Stomach (tissue), 19 donors: ENCODE measurements at places on chromosomes 13 and 19. TPM values are rescaled to one million over a fixed set of nuclear protein-coding genes. Genes with fewer than 3 reads are reported as not detected.

The NMRK2 gene
- total RNA-seq: not detected

The KLK2 gene
- total RNA-seq: not detected

The CLDND2 gene
- not detected for total RNA-seq

GRCh38 chr13:45700971-45701900, 884 bp upstream of the CBY2 start:
- DNase-seq: peak; percentile 15

- DNase-seq: no peak
Measured at GRCh38 chr19:54704928-54705327, 19.3 kb upstream of the KIR3DL3 start.

The KIR3DL2 gene
- total RNA-seq: not detected

DNA sequence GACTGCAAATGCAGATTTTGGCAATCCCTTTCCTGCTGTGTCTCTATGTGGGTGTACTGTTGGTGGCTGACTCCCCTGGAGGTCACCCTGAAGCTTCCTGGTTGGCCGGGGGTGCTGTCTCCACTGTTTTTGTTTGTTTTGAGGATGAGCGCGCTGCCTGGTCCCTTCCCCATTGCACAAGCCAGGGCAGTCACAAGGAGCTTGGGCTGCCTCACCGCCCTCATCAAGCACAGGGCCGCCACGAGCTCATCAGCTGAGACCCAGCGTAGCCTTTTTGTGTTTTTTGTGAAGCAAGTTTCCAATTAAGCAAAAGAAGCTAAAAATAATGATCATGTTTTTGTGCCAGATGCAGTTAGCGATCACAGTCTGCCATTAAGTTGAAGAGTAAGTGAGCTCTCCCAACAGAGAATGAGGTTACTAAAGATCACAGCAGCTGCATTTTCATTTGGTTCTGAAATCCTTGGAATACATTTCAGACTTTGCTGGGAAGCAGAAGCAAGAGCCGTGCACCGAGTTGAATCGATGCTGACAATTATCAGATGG, 57.8 kb downstream of the GGACT start:
- DNase-seq: no peak

DNA sequence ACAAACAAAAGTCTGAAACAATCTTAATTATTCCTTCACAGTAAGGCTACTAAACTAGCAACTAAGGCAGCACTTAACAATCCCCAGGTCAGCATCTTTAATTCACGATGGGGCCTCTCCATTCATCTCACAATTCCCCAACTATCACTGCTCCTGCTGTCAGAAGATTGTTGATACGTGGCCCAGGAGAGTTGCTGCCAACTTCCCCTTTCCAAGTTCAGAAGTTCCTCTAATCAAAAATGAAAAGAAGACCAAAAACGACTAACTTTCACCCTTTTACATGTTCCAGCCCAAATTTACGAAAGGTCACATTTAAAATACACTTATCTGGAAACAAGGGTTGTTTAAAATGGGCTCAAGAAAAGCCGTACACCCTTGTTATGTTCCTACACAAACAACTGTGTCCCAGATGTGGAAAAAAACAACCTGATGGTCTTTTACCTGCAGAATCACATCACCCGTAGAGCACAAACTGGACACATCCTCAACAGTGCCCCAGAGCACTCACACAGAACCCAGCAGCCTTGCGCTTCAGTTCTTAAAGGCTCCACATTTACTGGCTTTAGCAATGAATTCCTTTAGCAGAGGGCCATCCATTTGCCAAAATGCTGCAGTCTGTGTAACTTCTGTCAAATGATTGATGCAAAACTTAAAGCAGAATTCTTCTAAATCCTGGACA, 38.0 kb downstream of the PHF11 start:
- no peak for DNase-seq

The PEAK3 gene
- 1.4 TPM for total RNA-seq

The SBK3 gene
- total RNA-seq: 0.37 TPM

DNA sequence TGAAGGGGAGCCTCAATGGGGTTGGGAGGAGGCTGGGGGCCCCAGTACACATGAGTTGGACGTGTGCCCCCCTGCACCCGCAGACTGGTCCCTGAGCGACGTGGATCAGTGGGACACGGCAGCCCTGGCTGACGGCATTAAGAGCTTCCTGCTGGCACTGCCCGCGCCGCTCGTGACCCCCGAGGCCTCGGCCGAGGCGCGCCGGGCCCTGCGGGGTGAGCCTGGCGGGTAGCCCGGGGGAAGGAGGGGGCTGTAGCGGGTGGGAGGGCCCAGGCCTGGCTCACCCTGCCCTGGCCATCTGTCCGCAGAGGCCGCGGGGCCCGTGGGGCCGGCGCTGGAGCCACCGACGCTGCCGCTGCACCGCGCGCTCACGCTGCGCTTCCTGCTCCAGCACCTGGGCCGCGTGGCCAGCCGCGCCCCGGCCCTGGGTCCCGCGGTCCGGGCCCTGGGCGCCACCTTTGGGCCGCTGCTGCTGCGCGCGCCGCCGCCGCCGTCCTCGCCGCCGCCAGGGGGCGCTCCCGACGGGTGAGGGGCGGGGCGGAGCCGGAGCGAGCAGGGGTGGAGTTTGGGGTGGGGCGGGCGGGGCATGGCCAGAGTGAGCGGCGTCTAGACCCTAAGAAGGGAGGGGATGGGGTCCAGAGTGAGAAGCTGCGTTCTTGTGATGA, 8.1 kb downstream of the PIK3R2 start:
- DNase-seq: peak; percentile 87

DNA sequence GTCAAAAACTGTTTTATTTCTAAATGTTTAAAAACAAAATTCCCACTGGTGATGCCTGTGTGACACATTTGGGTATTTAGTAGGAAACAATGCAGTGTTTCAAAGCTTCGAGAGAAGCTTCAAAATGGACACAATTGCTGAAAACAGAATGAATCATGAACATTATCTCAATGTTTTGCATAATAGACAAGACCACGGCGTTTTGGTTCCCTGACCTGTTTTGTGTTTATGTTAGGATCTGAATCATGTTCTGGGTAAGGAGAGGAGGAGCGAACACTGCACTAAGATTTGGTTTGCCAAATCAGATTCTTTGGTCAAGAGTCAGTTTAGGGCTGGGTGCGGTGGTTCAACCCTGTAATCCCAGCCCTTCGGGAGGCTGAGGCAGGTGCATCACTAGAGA, 42.2 kb downstream of the IFT88 start:
- no peak for DNase-seq

The ZNF573 gene
- 11.6 TPM for total RNA-seq
